CD14-positive monocyte (primary cell): ENCODE measurements at places on chromosomes 1 and 21.
A peak's percentile ranks its signal among the peaks of the same experiment; 100 is the strongest.

GRCh38 chr1:209937996-209938959, at the start of gene SYT14:
SYT14 (plus strand) TSS chr1:209938217; CDS start chr1:209938265, 48 bp downstream.
- no peak for DNase-seq

GRCh38 chr1:169869426-169869825, 24.3 kb downstream of the SCYL3 start:
- no peak for DNase-seq

GRCh38 chr1:214550857-214551435, 456 bp downstream of the PTPN14 start:
- DNase-seq, result no peak

DNA sequence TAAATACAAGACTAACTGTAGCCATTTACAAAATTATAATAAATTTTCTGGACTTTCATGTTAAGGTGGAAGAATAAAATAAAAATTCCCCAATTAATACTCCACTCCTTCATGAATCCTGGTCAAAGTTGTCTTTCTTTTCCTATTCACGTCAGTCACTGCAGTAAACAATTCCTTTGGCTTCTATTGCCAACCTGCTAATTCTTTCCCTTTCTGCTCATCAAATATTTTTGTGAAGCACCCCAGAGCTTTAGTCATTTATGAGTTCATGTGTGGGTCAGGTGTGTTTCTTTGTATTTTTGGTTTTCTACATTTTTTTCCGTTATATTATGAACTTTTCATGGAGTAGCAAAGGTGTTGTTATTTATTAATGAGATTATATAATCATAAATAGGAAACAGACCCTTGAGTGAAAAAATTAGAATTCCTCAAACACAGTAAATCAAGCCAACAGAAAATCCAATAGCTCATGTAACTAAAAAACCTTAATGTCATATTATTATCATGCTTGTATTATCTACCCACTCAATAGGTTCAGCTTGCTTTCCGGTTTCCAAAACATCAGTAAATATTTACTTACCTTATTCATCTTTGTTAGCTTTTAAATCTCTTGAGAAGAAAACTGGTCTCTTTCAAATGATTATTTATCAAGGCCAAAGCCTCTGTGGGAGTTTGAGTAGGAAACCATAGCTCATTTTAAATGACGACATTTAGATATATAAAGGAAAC, 29.6 kb upstream of the PLA2G4A start:
- DNase-seq, result no peak

GRCh38 chr1:184027826-184028695, 9.5 kb downstream of the COLGALT2 start:
- DNase-seq, result no peak

GRCh38 chr1:233248014-233248413, 47.5 kb downstream of the PCNX2 start:
- DNase-seq, result no peak

- peak; percentile 71 for DNase-seq
Measured at GRCh38 chr21:43872531-43873197, 7.6 kb downstream of the AGPAT3 start.

DNA sequence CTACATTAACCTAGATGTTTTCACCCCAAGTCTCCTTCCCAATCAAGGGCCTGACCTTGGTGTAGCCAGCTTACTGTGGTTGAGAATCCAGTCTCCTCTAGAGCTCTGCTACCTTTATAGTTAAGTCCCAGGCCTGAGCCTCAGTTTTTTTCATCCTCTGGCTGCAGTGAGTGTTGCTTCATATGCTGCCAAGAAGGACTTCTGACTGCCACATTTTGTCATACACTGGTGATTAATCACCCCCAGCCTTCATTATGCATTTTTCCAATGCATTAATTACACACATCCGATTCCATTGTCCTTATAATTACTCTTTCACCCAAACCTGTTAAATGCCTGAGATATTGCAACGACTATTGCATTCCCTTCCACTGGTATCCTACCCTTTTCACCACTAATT, 66.3 kb upstream of the FGGY start:
- no peak for DNase-seq

DNA sequence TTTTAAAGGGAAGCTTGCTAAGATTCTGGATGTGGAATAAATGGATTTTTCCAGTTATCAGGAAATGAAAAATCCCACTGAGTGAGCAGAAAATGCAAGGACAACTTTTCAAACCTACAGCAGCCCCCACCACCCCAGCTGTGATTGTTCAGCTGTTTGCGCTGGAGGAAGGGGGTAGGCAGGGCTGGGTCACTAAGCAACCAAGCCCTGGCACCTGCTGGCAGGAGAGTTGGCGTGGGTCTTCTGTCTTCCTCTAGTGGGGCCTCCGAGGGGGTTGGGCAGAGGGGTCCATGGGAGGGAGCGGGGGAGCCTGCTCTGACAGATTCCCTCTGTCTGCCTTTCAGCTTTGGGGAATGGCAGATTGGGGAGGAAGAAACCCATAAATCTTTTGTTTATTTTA, 45.3 kb downstream of the EIF2D start:
- no peak for DNase-seq

DNA sequence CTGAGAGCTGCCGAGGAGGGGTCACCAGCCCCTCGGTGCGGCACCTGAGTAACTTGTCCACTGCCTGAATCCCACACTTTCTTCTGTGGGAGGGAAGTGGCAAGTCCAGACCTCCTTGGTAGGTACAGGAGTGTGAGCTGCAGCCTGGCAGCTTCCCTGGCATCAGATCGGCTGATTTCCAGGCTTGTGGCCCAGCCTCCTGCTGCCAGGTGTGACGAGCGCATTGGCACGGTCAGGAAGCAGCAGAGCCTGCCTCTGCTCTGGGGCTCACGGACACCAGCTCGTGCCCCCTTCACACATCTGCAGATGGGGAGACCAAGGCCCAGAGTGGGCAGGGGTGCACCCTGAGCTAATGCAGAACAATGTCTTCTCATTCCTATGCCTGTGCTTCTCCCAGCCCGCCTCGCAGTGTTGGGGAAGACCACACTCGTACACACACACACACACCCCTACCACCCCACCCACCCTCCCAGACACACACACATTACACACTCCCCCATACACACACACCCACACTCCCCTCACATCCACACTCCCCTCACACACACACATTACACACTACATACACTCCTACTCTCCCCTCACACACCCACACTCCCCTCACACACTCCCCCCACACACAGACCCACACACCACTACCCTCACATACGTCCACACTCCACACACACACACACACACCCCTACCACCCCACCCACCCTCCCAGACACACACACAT, 33.1 kb upstream of the SELENON start:
- no peak for DNase-seq

GRCh38 chr1:163172596-163172995, 30.1 kb downstream of the RGS5 start:
- DNase-seq, result no peak
